MV-4-11 (cell line): ENCODE measurements at places on chromosomes 16 and 17.

GRCh38 chr16:67161595-67162058 lies 1.9 kb downstream of the FBXL8 start:
- no peak for DNase-seq

GRCh38 chr17:29089601-29090044 lies 46.7 kb downstream of the PIPOX start:
- no peak for DNase-seq

GRCh38 chr17:6000426-6000825 lies 69.8 kb upstream of the WSCD1 start:
- no peak for DNase-seq

- DNase-seq: no peak
Measured at GRCh38 chr16:73197598-73197997, 149.7 kb upstream of the ZFHX3 start.

- no peak for DNase-seq
Measured at GRCh38 chr17:34616148-34616547, 36.8 kb downstream of the TMEM132E start.

DNA sequence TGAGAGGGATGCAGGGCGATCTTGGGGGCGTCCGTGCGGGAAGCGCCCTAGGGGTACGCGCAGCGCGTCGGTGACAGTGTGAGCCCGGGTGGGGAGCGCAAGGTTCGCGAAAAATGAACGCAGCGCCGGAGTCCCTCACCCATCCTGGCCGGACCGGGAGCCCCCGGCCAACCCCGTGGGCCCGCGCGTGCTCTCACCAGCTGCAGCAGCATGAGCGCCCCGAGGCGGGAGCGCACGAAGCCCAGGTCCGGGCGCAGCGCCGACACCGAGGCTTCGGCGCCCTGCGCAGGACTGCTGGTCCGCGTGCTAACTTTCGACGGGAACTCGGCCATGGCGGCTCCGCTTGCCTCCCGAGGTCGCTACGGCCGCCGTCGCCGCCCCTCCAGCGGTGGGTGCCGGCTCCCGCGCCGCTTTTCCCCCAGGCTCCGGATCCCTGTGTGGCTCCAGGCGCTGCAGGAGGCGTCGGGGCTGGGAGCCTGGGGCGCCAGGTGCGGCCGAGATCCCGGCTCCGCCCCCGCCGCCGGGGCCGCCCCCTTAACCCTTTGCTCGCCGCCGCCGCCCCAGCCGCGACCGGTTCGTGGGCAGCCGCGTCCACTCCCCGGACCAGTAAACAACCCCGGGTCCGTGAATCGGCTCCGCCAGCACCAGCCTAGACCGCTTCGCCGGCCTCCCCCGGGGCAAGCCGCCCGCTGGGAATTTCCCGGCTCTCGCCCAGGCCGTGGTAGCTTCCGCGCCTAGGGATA lies at the start of gene PLLP:
PLLP (minus strand) TSS at position 464 of the 743 bp plus-strand sequence; CDS start at position 332, 132 bp downstream.
- no peak for DNase-seq
